ENCODE measurements at places on chromosomes 4 and X. TPM values are rescaled to one million over a fixed set of nuclear protein-coding genes. Genes with fewer than 3 reads are reported as not detected.

Gene RBM47
- total RNA-seq, result 139 TPM

Gene VCX
- not detected for total RNA-seq

Gene SSX4B
- total RNA-seq, result 0.19 TPM

Gene USP17L29
- total RNA-seq, result not detected

Data from GM23338 (cell line).